ENCODE measurements at places on chromosomes 6 and 20.

GRCh38 chr6:79193971-79194370 is 40.5 kb downstream of the HMGN3 start:
- no peak for DNase-seq

DNA sequence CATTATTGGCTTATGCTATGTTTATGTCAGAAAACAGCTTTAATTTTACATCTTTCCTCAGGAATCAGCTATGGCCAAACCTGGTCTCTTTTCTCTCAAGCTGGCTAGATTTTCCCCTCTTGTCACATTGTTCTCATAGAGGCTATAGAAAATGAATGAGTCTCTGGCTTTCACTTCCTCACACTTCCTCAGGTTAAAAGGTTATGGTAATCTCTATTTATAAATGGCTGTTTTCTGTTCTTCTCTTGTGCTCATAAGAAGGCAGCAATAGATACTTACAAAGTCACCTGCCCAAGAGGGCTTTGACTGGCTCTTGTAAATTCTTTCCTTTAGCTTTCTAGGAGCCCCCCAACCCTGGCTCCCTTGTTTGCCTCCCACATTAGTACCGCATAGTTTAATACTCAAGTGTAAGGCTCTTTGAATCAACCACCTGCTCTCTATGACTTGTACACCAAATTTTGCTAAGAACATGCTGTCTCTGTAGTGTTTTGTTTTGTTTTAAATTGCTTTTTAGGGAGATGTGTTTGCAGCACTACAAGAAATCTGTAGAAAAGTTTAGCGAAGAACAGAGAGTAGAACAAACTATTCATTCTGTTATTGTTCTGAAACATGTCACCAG is 897.4 kb upstream of the CITED2 start:
- no peak for DNase-seq

DNA sequence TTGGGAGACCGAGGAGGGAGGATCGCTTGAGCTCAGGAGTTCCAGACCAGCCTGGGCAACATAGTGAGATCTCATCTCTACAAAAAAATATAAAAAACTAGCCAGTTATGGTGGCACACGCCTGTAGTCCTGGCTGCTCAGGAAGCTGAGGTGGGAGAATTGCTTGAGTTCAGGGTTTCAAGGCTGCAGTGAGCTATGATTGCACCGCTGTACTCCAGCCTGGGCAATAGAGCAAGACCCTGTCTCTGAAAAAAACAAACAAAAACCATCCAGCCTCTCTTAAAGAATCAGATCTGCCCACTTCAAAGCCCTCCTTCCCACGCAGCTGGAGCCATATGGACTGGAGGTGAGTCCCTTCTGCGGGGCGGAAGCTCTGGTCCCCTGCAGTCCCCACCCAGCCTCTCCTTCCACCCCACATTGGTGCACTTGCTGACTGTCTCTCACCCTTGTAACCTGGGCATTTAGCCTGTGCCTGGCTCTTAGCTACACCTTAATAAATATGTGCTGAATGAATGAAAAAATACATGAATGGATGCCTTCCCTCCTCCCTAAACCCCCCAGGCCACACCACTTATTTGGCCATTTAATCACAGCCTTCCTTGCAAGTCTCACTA is 7.2 kb upstream of the PARD6B start:
- DNase-seq, result no peak

GRCh38 chr20:8361006-8361652 is 229.1 kb downstream of the PLCB1 start:
- no peak for DNase-seq

GRCh38 chr6:135382182-135382628 is 115.3 kb downstream of the AHI1 start:
- DNase-seq, result no peak

- no peak for DNase-seq
Observed at GRCh38 chr6:148952147-148953035, 205.6 kb downstream of the UST start.

DNA sequence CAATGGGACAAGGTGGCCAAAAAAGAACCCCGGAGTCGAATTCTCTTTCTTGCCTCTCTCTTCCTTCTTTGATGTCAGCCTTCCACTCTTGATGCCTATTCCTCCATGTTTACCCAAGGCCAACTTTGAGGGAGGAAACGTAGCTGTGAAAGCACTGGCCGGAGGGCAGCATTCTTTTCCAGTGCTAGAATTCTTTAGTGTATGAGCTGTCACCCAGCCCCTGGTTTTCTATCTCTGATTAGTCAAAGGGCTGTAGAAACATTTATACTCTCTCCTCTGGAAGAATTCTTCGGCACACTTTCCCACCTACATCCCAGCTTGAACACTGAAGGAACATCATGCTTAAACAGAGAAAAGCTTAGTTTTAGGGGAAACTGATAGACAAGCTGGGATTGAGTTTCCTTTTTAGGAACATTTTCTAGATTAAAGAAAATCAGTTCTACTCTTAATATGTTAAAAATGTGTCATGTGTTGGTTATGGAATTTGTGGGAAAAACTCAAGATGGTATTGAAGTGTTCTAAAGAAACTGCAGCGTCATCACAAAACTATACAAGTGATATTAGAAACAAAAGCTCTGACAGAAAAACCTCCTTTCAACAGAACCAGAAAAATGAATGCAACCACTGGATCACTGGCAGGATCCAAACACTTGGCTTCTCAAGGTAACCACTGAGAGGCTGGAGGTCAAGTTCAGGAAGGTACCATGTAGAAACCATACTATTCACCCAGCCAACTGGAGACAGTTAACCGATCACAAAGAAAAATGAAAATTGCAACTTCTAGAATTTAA is 20.7 kb upstream of the UTRN start:
- peak; percentile 83 for DNase-seq

- DNase-seq, result no peak
Observed at GRCh38 chr20:38267296-38267695, 6.8 kb upstream of the KIAA1755 start.

DNA sequence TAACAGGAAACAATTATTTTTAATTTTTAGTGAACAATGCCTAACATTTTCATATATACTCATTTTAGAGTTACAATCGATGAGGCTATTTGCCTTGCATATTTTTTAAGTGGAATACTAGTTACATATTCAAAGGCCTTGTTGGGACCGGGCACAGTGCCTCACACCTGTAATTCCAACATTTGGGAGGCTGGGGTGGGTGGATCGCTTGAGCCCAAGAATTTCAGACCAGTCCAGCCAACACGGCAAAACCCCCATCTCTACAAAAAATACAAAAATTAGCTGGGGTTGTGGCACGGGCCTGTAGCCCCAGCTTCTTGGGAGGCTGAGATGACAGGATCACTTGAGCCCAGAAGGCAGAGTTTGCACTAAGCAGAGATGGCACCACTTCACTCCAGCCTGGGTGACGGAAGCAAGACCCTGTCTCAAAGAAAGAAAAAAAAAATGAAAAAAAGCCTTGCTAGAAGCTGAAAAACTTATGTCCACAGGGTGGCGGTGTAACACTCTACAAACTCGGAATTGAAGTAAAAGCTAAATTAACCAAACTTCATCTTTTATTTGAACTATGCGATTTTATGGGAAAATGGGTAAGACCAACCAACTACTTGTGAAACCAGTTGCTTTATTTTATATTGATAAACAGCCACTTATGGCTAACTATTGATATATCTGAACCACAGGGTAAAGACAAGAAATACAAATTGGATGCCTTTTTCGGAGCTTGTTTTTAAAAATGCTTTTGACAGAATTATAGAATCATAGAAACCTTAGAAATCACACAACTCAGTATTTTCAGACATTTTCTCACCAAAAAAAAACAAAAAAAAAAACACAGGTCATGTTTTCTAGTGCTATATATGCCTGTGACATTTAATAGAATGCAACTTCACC is 24.1 kb upstream of the ROS1 start:
- DNase-seq, result no peak

DNA sequence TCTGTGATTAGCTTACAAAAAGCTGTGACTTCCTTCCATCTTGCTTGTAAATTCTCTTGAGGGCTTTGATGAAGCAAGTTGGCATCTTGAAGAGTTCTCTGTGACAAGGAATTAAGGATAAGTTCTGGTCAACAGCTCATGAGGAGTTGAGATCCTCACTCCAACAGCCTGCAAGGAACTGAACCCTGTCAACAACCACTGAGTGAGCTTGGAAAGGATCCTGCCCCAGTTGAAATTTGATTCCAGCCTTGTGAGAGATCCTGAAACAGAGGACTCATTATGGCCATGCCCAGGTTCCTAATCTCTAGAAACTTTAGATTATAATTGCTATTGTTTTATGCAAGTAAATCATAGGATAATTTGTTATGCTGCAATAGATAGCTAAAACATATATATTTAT is 133.7 kb downstream of the PTCHD4 start:
- no peak for DNase-seq

DNA sequence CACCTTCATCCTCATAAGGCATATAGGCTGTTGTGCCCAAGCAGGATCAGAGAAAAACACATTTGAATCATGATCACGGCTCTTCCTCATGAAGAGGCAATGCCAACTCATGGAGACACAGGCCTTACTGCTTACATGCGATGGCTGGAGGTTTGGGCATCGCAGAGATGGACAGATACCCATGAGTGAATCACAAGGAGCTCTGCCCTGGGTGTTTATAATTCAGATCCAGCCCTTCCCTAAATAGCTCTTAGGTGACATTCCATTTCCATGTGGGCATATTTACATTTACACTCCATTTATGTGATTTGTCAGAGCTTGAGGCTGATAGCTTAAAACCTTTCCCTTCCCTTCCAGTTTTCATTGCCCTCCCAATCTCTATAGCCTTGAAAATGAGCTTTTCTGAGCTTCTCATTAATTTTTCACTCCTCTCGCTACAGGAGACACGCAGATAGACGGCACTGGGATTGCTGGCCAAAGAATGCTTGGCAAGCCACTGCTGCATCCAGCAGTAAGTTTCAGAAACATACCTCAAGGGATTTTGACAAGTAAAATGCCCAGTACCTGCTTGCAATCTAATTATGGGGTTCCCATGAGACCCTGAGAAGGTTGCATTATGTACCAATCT is 249.1 kb downstream of the TBC1D7 start:
- no peak for DNase-seq
